Daoy (cell line): ENCODE measurements at places on chromosomes 6 and 20.

DNA sequence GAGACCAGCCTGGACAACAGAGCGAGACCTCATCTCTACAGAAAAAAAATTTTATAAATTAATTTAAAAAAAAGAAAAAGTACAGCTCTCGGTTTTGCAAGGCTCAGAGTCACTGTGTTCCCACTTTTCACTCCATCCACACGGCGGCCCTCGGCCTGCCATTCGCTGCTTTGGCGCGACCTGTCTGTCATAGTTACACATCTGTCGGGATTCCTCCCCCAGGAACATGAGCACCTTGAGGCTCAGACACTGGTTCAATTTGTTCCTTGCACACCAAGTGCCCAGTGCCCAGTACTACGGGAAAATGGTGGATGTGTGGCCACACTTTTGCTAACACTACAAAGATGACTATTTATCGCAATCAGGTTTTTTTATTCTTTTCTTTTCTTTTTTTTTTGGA lies 8.4 kb downstream of the CTSZ start:
- DNase-seq = no peak

GRCh38 chr20:25005661-25006060 lies 13.1 kb upstream of the APMAP start:
- DNase-seq = no peak

GRCh38 chr6:162262466-162263196 lies 464.9 kb downstream of the PRKN start:
- DNase-seq = no peak

DNA sequence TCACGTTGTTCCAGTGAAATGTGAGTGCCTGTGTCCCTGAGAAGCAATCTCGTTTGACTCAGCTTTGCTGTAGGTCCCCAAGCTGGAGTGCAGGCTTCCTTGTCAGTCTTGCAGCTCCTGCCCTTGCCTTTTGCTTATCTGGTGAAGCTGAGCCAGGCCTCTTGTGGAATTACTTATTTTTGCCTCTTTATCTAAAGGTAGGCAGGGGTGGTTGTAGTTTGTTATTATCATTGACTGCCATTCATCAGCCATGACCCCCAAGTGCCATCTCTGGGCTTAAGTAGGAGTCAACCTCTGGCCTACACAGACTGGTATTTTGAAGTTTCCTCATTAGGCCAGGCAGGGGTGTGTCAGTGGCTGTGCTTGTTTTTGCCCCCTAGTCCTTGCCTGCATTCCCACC lies 2.1 kb downstream of the TMEM14B start:
- no peak for DNase-seq

DNA sequence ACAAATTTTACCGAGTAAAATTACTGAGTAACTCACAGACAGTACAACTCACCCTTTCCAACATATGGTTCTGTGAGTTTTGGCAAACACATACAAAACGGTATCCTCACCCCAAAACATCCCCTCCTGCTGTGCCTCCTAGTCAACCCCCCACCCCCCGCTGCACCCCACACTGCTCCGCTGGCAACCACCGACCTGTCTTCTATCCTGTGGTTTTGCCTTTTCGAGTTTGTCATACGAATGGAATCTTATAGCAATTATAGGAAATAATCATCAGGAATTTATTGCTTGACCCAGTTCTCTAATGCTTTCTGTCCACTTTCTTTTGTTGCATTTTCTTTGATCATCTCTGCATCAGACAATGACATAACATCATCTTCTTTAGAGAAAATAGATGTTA lies 312.3 kb downstream of the KIF16B start:
- peak; percentile 21 for DNase-seq
